Stimulated activated CD8-positive, alpha-beta memory T cell treated with anti-CD3 and anti-CD28 coated beads, Interleukin-4, amount 100 ng/mL, for 1 hour (primary cell): ENCODE measurements at places on chromosomes 2 and 18.

DNA sequence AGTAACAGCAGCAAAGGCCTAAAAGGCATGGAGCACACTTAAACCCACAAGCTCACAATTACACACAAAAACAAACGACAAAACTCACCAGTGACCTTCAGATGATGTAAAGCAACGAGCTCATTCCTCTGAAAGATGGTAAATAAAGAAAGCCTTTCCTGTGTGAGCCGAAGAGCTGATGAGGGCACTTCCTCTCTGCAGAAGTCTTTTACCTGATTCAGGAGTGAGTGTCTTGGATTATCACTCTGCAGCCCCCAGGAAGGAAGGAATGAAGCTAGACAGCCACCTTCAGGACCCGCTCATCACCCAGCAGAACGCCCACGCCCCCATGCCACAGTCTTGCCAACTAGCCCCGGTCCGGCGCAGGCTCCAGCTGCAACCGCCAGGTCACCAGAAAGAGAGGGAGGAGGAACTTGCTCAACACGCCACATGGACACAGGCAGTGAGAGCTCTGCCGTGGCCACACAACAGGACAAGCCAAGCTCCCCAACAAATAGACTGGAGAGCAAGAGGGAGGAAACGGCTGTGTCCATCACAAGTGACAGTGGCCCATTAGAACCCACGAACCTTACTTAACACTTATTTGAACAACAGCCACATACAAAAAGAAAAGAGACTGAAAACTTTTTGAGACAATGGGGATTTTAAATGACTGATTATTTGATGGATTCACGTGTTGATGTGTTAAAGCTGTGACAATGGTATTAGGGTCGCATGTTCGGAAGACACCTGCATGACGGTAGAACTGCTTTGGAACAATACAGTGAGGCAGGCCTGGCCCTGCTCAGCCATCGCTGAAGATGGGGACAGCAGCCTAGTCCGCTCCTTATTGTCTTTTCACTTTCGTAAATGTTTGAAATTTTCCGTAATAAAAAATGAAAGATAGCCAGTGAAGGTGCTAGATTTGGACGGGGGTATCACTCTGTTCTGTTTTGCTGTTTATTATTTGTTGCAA lies 127.3 kb downstream of the HDAC4 start:
- no peak for DNase-seq

- DNase-seq, result no peak
Measured at GRCh38 chr2:7971841-7972240, 710.0 kb upstream of the ID2 start.

- no peak for DNase-seq
Measured at GRCh38 chr2:113120861-113121260, 6.5 kb upstream of the IL1RN start.

- no peak for DNase-seq
Measured at GRCh38 chr2:183172220-183172887, 48.1 kb downstream of the NUP35 start.

GRCh38 chr2:200329798-200330197 lies 23.3 kb downstream of the SPATS2L start:
- no peak for DNase-seq

GRCh38 chr2:173026479-173026878 lies 49.2 kb upstream of the MAP3K20 start:
- DNase-seq, result no peak

- no peak for DNase-seq
Measured at GRCh38 chr2:158042666-158043065, 59.0 kb upstream of the UPP2 start.

DNA sequence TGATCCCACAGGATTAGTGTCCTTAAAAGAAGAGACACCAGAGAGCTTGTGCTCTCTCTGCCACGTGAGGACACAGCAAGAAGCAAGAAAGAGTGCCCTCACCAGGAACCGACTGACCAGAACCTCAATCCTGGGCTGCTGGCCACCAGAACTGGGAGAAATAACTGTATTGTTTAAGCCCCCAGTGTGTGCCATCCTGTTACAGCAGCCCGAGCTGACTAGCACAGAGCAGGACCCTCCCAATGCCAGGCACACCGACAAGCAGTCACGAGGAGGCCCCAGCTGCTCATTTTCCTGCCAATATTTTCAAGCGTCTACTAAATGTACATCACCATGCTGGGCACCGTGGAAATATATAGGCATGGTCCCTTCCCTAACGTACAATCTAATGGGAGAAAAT lies 17.1 kb downstream of the FAM178B start:
- DNase-seq, result no peak

DNA sequence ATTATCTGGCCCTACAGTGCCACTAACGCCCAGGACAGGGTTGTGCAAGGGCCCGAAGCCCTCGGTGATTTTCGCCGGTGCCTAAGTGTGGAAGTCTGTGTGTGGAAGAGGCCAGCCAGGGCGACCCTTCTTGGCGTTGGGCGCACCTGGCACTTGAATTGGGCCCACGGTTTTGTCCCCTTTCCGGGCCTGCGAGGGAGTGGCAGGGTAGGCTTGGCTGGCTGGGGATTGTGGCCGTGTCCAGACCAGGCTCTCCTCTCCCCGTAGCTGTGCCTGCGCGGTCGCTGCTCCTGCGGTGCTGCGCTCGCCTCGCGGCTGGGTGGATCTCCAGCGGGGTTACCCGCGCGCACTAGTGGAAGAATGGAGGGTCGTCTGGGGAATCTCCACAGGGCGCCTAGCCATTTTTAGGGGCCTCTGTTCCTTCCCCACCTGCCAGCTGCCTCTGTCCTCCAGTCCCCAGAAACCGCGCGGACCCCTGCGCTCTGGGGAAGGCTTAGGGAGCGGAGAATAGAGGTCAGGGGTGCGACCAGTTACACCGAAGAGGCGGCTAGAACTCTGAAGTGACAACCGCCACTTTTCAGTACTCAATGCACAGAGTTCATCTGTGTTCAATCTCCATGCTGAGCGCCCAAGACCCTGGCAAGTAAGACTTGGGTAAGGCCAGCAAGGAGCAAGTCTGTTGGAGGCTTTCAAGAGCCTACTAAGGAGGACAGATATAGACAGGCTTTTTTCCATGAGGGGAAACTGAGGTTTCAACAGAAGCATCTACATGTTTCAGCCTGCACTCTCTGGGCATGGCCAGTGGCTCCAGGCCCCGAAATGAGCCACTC lies 16.0 kb downstream of the EVX2 start:
- DNase-seq, result no peak

GRCh38 chr2:203562268-203562667 lies 27.2 kb upstream of the RAPH1 start:
- DNase-seq, result no peak

DNA sequence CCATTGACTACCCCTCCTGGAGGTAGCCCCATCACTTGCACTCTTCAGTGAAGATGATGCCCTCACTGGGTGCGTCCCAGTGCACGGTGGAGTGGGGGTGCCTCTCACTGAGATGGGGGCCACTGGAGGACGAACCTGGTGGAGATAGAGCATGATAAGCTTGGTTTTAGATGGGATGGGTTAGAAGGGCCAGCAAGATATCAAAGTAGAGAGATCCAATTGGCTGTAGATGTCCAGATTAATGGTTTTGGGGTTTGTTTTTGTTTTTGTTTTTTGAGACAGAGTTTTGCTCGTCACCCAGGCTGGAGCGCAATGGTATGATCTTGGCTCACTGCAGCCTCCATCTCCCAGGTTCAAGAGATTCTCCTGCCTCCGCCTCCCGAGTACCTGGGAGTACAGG lies 28.3 kb downstream of the DPYSL5 start:
- DNase-seq, result no peak

DNA sequence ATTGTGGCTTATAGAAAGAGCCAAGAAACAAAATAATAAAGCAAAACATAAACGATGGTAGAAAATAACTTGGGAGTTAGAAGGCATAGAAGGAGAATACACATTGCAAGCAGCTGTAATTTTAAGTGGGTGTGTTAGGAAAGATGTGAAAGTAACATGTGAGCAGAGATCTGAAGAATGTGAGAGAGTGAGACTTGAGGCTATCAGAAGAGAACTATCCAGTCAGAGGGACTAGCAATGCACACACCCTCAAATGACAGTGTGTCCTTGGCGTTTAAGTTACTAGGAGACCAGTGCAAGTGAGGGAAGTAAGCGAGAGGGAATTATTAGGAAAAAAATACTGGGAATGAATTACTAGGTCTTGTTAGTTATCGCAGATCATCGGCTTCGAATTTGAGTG lies 304.9 kb downstream of the DSEL start:
- DNase-seq, result no peak
